ENCODE measurements at places on chromosomes 11 and 22.

DNA sequence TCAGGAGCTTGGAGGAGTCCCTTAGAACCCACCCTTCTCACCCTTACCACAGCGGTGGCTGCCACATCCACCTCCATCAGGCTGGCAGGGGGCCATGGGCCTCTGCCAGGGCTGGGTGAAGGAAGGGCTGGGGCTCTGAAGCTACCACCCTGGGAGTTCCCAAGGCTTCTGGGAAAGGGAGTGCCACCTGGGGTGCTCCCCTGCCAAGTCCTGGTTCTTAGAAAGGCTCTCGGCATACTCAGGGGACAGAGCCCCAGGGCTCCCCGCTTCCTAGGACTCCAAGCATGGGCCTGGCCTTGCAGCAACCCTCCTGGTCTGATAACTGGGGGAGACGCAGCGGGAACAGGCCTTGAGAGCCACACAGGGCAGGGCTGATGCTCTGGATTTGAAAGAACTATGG, 438 bp upstream of the PLA2G3 start:
- DNase-seq, result no peak

- no peak for DNase-seq
Measured at GRCh38 chr11:2299773-2300172, 1.9 kb downstream of the C11orf21 start.

DNA sequence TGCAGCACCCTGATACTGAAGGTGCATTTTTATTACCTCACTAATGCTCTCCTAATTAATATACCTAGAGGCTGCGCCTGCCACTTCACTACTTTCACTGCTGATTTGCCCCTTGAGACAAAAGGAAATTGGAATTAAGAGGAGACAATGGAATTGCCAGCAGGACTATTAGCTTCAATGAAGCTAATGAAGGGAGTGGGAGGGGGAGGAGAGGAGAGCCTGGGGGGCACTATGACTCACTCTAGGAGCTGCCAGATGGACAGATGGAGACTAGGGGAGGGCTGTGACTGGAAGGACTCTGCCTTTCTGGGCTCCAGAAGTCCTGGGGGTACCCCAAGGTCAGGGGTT, 102.8 kb upstream of the DRD2 start:
- DNase-seq, result no peak

DNA sequence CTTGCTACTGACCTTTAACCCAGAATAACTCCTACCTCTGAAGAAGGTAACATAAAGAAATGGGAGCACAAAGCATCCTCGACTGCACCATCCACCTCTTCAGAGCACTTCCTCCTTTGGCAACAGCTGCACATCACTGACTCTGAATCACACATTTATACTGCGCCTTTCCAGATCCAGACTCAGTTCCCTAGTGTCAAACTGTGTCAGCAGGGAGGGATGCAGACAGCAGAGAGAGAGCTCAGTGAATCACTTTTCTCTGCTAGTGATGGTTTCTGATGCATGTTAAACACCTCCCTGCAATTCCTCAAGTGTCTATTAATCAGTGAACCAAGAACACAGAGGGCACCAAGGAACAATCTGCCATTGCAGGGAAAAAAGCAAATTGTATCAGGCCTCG, 118.9 kb downstream of the PLEKHA7 start:
- DNase-seq, result no peak

DNA sequence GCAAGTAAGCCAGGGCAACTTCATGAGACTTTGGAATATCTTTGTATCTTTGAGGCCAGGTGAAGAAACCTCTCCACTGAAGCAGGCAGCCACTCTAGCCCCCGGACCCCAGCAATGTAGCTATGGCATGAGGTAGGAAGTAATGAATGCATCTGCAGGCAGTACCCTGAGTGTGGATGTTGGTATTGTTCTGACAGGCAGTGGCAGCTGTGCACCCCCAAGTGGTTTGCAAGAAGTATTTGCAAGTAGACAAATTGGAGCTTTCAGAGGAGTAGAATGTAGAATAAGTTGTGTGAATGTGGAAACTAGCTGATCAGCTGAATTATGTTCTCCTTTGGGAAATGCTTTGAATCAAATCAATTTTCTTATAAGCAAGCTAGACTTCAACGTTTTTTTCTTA, 194.4 kb upstream of the PGR start:
- DNase-seq, result no peak

- DNase-seq, result no peak
Measured at GRCh38 chr11:58787903-58788302, 56.2 kb upstream of the GLYAT start.

DNA sequence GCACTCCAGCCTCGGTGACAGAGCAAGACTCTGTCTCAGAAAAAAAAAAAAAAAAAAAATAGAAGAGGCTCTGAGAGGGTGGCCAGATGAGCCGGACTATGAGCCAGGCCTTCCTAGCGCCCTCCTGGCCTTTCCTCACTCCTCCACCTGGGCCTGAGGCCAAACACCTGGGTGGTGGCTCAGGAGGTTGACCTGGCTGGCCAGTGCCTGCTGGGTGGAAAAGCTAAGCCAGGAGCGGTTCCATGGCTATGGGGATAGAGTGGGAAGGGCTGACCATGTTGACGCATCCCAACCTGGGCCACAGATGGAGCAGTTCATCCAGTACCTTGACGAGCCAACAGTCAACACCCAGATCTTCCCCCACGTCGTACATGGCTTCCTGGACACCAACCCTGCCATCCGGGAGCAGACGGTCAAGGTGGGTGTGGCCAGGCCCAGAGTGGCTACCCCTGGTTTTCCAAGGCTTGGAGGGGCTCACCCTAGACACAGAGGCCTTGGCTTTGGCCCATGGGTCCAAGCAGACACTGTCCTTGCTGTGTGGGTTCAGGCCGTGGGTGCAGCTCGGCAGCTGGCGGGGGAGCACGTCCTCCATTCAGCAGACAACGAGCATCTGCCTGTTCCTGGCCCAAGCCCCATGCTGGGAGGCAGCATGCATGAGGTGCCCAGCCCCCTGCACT, 7.6 kb downstream of the SCYL1 start:
- no peak for DNase-seq

- no peak for DNase-seq
Measured at GRCh38 chr22:23054531-23055257, 15.6 kb upstream of the GNAZ start.

Data from T follicular helper cell (primary cell).